ENCODE measurements at places on chromosomes 7 and 10.

DNA sequence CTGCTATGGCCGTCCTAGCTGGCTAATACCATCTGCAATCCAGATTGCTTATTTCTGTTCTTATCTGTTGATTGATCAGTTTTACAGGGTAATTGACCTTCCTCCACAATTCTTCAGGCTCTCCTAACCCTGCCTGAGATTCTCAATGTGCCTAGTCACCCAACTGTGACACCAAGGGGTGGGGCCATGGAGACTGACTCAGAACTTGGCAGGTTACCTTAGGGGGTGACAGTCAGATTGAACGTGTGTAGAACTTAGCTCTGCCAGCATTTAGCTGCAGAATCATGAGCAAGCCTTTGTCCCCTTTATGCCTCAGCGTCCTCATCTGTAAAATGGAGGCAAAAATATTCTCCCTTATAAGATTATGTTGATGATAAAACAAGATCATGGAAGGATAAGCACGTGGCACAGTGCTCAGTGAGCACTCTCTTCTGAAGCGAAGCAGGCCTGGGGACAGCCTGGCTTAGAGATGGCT is 19.1 kb upstream of the LEP start:
- DNase-seq, result no peak

DNA sequence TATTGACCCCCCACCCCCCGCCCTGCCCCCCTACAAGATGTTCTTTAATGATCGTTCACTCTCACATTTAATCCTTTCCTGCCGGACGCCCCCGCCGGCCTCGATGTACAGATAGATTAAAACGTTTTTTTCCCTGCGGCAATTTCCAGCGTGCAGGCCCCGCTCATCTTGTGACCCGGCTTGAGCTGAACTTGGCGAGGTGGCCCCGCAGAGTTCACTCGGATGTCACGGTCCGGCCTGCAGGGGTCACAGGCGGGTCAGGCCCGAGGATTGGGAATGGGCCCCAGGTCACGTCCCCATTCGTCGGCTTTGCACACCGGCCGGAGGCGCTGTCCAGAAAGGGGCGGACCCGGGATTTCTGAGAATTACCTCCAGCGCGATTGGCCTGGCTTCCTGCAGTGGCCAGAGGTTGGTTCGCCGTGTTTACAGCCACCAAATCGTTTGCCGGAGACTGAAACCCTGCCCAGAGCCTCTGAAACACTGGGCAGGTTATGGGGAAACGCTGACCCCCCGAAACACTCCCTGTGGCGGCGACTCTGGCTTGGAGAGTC is 1.9 kb upstream of the CYP26A1 start:
- DNase-seq, result peak; percentile 39

DNA sequence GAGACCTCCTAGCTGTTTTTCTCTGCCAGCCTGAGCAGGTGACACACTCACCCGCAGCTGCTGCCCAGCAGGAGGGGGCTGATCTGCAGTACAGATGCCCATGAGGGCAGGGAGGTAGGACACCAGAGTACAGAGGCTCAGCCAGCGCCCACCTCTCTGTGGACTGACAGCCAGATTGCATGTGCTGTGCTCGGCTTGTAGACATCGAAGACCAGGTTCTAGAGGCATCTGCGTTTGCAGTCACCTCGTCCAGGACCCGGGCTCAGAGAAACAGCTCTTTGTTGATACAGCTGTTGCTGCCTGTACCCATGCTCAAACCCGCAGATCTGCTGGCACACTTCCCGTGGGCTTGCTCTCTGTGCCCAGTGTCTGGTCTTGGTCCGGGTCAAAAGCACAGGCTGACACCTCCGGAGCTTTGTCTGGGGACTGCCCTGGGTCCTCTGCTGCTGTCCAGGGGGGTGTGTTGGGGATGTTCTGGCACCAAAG is 224.7 kb downstream of the GLRX3 start:
- DNase-seq, result no peak

DNA sequence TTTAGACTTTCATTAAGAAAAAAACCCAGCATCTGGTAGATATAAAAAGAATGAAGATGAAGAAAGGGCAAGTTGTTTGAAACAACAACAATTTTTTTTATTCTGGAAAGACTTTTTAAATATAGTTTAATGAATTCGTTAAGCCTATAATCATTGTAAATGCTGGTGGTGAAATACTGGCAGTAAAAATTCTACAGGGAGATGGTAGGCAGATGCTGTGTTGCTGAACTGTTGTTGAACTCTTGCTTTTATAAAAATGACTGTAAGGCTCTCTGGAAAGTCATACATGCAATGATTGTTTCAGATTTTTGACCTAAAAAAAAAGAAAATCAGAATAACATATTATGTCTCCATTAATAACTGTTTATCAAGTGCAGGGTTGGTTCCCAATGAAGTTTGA is 39.0 kb downstream of the SCIN start:
- no peak for DNase-seq

- DNase-seq, result no peak
These were observed 635.0 kb downstream of the LRMDA start for GRCh38 chr10:76066457-76066856.

- no peak for DNase-seq
These were observed 123.8 kb upstream of the INHBA start for GRCh38 chr7:41826641-41827040.

GRCh38 chr7:154990964-154991540 is 11.9 kb downstream of the PAXIP1 start:
- no peak for DNase-seq
